ENCODE measurements at places on chromosomes 4 and X.
A peak's percentile ranks its signal among the peaks of the same experiment; 100 is the strongest.

DNA sequence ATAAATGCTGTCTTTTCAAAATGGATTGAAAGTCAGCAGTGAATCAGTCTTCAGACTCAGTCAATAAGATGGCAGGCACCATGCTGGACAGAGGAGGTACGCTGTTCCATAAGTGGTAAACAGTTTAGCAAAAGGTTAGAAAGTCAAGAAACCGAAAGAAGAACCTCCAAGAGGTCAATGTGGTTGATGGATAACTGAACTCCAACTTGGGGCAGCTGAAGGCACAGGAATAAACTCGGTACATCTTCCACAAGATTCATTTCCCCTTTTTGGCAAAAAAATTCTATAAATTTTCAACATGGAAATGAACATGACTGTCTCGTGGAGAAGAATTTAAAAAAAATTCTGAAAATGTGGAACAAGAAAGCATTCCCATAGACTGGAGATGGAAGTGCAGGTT lies 18.4 kb upstream of the SEL1L3 start:
- DNase-seq: no peak

GRCh38 chr4:112766422-112766821 lies 129.5 kb downstream of the LARP7 start:
- no peak for DNase-seq

- DNase-seq: peak; percentile 27
Observed at GRCh38 chr4:40848940-40849339, 99.2 kb downstream of the NSUN7 start.

DNA sequence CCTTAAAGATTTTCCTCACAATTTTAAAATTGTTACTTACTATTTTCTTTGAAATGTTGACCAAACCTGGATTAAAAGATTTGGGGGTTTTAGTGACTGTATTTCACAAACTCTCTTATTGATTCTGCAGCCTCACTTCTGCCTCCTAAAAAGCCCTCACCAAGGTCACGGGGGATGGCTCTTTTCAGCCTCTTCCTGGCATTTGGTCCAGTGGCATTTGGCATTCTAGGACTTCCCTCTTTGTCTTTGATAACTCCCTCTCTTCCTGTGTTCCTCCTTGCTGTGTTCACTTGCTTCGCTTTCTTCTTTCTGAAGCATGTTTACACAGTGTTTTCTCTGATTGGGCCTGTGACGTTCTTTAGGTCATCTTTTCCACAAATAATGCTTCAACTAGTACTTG lies 21.5 kb downstream of the PKD2 start:
- no peak for DNase-seq

DNA sequence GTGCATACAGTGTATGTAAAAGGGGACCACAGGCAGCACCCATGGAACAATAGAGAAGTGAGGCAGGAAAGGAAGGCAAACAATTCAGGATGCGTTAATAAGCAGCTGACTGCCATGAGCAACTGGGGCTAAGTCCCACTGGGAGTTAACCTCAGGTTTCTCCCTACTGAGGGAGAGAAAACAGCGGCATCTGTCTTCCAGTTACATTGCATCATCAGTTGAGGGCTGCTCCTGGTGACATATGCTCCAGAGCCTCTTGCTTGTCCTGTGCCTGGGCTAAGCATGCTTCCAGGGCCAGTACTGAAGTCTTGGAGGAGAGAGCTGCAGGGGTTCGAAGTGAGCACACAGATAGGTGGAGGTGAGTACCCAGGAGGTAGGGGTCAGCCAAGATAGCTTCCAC lies 24.3 kb downstream of the RAI2 start:
- DNase-seq: no peak

DNA sequence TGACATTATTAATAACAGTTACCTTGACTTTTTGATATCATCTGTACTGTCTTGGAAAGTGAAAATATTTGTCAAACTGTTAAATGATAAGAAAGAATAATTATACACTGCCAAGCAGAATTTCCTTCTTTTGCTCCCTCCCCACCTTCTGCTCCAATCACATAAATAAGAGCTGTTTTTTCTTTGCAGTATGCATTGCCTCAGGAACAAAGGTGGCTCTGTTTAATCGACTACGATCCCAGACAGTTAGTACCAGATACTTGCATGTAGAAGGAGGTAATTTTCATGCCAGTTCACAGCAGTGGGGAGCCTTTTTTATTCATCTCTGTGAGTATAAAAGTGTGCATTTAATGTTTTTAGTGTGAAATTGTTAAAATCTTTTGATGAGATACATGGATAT lies 66.1 kb downstream of the CCKAR start:
- no peak for DNase-seq

- no peak for DNase-seq
Observed at GRCh38 chr4:76205476-76205875, 8.1 kb downstream of the SCARB2 start.

- no peak for DNase-seq
Observed at GRCh38 chrX:41722214-41722613, 1.8 kb upstream of the GPR82 start.

All from NCI-H2227 treated with DMSO at 0.1 percent for 48 hours (cell line).